IPS DF 6.9 (cell line): ENCODE measurements at places on chromosomes 2 and 18.

- no peak for DNase-seq
Observed at GRCh38 chr18:45282101-45282812, 333.0 kb upstream of the SLC14A2 start.

GRCh38 chr18:68406761-68407160 is 308.1 kb downstream of the TMX3 start:
- DNase-seq: no peak

GRCh38 chr18:45920367-45920766 is 46.8 kb downstream of the EPG5 start:
- no peak for DNase-seq

GRCh38 chr18:26656944-26657536 is 108.7 kb upstream of the KCTD1 start:
- DNase-seq: no peak

DNA sequence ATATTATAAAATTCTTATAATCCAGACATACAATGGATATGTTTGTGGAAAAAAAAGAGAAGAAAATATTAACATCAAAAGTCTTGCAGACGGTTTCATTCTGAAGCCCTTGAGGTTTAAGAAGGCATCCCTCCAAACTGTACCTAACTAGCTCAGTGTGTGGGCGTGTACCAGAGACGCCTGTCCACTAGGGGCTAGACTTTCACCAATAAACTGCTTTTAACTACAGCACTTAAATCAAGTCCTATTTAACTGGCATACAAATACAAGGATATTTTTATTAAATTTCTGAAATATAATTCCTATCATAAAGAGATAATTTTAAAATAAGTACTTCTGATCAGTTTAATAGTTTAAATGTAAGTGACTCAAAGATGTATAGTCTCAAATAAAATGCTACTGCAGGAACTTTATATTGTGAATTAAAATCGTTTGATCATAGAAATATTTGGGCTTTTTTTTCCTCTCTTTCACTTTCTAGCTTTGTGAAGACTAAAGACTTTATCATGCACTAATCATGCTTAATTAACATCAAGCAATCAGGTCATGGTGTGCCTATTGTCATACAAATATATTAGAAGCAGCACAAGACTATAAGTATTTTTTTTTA is 437.7 kb downstream of the SATB2 start:
- DNase-seq: peak; percentile 11
